SK-N-DZ (cell line): ENCODE measurements at places on chromosomes 7 and 10.

- DNase-seq = no peak
Observed at GRCh38 chr7:89145801-89146200, 350.3 kb upstream of the TEX47 start.

DNA sequence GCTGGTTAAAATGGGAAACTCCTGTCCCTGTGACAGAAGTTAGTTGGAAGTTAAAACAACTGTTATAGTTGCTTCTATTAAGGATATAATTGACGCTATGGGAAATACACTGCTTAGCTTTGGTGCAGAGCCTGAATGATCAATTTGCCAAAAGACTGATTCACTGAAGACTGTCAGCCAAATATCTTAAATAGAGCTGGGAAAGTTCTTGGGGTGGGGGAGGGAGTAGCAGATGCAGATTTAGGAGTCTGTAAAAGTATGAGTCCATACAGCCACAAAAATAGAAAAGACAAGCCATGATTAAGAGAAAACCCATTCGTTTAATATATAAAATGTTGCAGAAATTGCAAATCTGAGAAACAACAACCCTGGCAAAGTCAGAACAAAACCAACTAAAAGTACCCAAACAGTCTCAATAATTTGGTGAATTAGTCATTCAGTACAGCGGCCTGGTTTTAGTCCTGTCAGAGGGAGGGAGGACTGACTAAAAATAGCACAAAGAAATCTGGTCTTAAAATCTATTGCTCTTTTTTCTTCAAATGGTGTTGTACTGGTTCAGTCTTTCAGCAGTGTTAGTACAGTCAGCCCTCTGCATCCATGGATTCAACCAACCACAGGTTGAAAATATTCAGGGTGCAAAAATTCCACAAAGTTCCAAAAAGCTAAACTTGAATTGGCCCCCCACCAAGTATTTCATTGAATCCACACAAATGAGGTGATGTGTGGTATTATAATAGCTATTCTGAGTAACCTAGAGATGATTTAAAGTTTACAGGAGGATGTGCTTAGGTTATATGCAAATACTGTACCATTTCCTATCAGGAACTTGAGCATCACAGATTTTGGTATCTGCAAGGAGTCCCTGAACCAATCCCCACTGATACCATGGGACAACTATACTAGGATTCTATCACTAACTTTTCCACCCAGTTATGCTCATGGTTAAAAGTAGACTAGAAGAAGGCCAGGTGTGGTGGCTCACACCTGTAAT, 30.0 kb downstream of the STK17A start:
- DNase-seq = no peak

DNA sequence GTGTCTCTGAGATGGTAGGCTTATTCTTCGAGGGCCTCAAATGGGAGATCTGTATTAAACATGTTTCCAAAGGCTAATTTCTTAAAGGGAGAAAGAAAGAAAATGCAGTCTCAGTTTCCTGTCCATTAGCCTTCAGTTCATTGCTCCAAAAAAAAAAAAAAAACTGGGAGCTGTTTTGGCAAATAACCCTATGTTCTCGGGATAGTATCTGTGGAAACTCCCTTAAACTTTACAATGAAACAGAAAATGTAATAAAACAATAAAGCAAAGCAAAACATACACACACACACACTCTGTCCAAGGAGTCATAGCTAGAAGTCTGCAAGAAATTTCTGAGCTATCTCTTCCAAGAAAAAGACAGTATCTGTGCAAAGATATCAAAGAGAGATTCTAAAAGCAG, 172.5 kb upstream of the CELF2 start:
- no peak for DNase-seq

- DNase-seq = no peak
Observed at GRCh38 chr10:106032450-106033002, 1132.0 kb downstream of the SORCS1 start.

DNA sequence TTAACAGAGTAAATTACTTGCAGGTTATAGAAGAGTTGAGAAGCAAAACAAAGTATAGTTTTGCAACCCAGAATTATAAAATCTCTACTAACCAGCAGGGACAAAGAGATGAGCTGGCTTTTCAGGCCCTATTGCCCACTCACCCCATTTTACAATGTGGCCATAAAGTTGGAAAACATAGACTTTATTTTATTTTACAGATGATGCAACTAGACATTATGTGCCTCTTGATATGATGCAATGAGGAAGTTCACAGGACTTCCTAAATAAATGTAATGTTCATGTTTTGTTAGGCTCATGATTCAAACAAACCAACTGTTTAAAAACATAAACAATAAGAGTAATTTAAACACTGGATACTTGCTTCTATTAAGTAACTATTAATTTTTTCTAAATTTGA, 141.1 kb upstream of the WNT16 start:
- no peak for DNase-seq

- no peak for DNase-seq
Observed at GRCh38 chr7:130996833-130997231, 262.8 kb upstream of the KLF14 start.

DNA sequence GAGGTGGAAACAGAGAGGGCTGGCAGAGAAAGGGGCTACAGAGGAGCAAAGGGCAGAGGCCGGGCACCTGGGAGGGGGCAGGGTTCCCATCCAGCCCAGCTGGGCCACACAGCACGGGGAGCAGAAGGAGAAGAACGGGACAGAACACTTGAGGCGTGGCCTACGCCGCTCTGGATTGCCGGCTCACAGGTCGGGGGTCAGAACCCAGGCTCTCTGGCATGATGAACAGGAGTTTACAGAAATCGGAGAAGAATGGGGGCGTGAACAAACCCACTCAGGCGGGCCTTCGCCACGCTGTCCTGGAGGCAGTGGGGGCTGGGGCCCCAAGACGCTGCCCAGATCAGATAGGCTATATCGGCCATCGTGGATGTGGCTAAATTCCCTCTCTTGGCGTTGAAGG, 362.2 kb upstream of the SHH start:
- DNase-seq = no peak

DNA sequence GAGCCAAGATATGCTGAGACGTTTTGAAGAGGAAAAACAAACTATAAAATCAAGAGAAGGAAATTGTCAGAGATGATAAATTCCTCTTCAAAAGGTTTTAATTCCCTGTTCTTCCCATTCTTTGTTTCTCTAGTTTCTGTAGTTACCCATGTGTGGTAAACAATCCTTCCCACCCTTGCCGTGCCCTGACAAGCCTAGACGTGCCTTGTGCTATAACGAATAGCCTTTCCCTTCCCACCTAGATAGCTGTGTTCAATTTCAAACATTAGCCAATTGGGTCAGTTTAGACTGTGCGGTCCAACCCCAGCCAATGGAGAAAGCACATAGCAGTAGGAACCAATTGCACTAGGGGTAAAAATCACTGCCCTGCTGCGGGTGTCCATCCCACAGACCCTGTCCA, 138.1 kb downstream of the RALA start:
- DNase-seq = no peak

DNA sequence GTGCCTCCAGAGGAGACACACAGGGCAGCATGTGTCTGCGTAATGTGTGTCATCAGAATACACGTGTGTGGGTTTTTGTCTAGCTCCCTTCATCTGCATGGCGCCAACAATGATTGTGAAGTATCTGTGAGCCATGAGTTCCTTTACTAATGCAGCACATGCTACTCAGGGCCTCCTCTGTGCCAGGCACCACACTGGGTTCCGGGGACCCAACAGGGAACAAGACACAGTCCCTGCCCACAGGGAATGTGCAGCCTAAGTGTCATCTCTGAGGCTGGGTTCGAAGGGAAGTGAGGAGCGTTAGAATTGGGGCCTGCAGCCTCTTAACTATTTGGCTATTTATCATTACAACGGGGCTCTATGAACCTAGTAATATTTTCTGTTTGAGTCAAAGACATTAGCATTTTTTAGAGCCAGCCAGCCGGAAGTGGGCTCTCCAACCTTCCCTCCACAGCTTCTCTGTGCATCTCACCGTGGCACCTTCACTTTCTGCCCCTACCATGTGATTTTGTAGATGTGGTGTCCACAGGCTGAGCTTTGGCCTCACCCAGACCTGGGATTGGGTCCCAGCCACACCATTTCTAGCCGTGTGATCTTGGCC, 43.9 kb upstream of the SRGN start:
- DNase-seq = no peak

DNA sequence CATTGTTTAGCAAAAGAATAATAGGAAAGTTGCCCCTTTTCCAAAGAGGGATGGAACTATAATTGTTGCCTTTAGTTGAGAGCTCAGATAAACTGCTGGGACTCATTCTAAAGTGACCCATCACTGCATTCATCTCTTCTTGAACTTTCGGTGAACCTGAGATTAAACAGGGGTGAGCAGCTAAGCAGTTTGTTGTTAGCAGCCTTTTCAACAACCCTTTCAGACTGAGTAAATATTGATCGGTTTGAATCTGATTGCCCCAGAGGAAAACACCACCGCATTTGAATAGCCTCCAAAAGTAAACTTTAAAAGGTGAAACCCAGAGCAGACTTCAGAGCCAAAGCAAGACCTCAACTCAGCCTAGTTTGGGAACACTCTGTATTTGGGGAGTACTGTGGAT, 4.7 kb downstream of the HOXA1 start:
- no peak for DNase-seq

DNA sequence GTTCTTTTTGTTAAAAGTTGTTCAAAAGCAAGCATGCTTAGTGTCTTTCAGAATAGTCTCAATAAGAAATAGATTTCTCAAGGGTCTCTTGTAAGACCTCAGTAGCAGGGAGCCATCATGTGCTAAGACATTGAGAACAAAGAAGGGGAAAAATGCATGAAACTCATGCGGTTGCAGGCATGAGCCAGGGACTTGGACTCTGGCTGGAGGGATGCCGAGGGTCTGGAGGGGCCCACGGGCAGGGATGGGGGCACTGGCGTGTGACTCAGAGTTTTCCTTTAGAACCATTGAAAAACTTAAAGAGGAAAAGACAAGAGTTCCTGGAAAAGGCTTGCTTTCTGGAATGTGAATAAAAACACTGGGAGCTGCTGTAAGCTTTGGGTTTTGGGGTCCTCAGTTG, 253.3 kb downstream of the CCDC3 start:
- DNase-seq = no peak

- no peak for DNase-seq
Observed at GRCh38 chr10:78626471-78626870, 442.3 kb upstream of the ZMIZ1 start.

- no peak for DNase-seq
Observed at GRCh38 chr7:1781369-1781768, 111.3 kb downstream of the ELFN1 start.

DNA sequence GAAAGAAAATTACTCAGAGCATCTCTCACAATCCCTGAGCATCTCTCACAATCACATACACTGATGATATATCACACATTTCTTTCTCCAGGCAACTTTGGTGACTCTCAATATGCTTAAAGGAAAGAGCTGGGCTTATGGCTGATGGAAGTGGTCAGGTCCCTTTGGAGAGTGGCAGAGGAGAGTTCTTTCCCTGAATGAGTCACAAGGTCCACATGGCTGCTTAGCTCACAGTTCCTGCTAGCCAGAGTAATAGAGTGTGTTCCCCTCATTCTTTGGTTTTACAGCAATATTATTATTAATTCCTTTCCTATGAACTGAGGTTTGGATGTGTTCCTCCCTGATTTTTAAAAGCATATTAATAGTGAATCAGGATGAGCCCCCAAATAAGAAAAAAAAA, 287.4 kb downstream of the C7orf25 start:
- DNase-seq = no peak

DNA sequence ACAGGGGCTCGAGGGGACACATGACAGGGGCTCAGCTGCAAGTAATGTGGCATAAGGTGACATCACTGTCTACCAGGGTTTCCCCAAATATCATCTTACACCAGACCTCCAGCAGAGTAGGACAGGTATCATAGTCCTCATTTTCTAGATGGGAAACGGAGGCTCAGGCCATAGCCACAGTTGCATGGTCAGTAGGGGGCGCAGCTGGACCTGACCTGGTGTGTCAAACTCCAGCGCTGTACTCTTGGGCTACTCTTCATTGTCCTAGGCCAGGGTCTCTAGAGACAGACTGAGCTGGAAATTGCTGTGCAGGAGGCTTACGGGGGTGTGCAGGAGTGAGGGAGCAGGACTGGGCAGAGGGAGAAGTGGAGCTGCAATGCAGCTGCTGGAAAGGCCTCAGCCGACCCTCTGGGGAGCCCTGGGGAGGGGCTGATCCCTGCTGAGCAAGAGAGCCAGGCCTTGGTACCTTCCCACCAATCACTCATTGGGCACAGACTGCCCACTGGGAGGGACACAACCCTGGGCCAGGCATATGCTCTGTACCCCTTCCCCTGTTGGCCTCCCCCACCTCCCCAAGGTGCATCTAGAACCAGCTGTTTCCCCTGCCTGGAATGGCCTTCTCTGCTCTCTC, 89.9 kb downstream of the CDH23 start:
- peak; percentile 11 for DNase-seq

- DNase-seq = no peak
Observed at GRCh38 chr7:117004899-117005298, 51.6 kb downstream of the ST7 start.

DNA sequence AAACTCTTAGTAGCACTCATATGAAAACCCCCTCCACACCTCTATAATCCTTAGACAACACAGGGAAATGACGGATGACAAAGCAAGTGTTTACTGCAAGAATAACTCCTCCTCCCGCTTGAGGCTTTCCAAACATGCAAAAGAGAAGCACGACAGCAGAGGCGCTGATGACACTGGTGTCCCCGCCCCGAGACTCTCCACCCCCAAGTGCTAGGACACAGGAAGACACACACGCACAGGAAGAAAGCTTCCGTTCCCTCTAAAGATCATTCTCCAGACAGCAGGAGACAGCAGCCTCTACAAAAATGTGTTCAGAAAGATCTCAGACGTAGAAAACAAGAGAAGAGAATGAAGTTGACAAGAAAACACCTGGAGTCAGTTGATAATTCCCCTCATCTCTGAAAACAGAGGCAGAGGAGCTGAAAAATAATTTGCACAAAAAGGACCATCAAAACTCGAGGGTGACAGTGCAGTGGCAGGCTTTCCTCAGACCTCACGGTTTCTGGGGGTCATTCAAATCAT, 90.2 kb downstream of the DLG5 start:
- no peak for DNase-seq

DNA sequence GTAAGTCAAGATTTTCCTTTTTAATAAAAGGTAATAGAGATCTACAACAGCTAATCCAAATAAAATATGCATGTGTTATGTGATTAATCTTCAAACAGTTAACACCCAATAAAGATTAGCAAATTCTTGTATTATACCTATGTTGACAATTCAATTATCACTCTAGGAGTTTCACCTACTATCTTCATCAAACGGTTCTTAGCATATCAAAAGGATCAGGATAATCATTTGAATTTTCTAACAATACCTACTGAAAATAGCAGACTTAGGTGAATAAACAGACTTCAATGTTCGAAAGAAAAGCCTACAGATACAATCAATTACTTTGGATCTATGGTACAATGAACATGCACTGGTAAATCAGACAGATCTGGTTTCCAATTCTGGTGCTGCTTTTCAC, 268.3 kb downstream of the CACNA2D1 start:
- DNase-seq = no peak

DNA sequence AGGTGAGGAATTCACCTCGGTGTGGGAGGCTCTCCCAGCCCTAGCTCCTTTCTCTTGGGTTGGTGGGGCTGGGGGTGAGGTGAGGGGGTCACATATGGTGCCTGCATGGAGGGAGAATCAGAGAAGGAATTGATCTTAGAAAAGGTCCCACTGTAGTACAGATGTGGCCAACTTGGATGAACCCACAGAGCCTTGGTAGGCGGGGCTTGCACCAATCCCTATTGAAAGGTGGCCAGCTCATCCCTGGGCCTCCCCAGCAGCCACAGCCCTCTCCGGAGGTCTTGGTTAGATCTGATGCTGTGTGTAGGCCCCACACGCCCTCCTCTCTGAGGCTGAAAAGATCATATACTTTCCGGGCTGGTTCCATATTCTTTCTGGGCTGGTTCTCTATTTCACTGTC, 19.0 kb downstream of the HKDC1 start:
- DNase-seq = no peak

GRCh38 chr7:106895246-106895864, 30.3 kb downstream of the PIK3CG start:
- no peak for DNase-seq
